ENCODE measurements at places on chromosomes 7 and 10.

GRCh38 chr7:94511718-94512117, 2.1 kb downstream of the CASD1 start:
- no peak for DNase-seq

DNA sequence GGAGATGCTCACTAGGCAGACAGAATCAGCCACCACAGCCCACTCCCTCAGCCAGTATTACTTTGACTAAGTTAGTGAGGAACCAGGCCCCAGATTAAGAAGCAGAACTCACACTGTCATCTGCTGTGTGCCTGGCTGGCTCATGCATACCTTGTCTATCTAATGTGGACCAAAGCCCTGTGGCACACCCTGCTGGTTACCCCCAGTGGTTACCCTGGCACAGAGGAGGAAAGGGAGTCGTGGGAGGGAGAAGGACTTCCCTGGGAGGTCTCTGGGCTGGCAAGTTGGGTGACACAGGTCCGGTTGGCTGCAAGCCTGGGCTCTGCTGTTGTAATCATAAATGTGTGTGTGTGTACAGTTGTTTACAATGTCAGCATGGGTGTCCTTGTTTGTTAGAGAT, 7.5 kb upstream of the SH2D4B start:
- peak; percentile 39 for DNase-seq

GRCh38 chr7:3164380-3164792, 120.7 kb upstream of the CARD11 start:
- no peak for DNase-seq

DNA sequence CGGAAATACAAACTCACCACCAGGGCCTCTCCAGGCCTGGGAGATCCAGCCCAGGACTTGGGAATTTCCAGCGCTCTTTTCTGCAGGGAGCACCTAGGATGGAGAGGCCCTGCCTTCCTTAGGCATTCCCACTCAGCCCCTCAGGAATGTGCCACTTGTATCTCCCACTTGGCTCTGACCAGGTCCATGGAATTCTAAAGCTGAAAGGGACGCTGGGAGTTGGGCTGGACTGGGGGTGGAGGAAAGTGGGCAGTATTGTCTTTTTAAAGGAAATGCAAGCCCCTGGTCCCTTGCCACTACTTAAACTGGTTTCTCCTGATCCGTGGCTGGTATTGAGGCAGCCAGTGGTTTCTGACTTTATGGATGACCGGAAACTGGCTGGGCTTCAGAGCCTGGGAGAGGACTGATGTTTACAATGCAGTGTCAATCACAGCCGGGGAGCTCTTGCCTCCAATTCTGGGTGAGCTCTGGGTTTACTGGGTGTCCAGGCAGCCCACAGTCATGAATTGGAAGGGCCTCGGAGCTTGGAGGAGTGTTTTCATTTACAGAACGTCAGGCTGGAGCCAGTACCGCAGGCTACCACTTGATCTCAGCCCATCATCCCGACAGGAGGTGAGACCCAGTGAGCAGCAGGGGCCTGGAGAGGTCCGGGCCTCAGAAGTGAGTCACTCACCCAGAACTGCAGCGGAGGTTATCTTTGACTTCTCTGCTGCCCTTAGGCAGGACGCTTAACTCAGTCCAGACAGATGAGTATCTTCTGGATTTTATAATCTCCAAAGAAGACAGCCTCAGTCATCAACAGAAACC, 27.3 kb downstream of the AGAP3 start:
- no peak for DNase-seq

DNA sequence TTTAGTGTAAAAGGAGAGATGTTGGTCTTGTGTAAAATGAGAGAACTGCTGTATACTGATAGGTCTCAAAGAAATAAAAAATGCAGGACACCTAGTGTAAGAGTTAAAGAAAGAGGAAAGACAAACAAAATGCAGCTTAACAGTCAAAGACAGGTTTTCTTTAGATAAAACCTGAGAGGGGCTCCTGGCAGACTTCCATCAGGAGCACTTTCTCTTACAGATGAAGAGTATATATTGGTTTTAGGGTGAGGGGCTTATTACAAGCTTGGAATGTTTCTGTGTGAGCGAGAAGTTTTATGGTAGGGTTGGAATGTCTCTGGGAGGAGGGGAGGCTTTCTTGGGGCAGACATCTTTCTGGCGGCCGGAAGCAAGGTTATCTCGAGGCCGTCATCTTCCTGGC, 16.2 kb downstream of the ACBD7 start:
- DNase-seq = no peak

GRCh38 chr7:48317360-48317759, 146.1 kb downstream of the ABCA13 start:
- DNase-seq = no peak

- DNase-seq = no peak
These were observed 72.3 kb downstream of the CHCHD3 start for GRCh38 chr7:133009426-133010252.

DNA sequence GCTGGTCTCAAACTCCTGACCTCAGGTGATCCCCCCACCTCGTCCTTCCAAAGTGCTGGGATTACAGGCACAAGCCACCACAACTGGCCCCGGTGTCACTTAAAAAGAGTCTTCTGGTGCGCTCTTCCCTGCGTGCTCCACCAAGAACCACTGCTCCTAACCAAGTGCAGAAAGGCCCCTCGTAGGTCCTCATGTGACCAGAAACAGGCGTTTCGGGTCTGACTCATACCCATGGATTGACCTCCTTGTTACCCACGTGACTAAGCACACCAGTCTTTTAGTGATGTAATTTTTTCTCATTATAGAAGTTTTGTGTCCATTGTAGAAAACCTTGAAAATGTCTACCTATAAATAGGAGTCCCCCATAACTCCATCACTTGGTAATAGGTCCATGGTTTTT, 13.9 kb downstream of the FKBP6 start:
- no peak for DNase-seq

GRCh38 chr10:128579280-128579865, 453.1 kb upstream of the MKI67 start:
- DNase-seq = no peak

DNA sequence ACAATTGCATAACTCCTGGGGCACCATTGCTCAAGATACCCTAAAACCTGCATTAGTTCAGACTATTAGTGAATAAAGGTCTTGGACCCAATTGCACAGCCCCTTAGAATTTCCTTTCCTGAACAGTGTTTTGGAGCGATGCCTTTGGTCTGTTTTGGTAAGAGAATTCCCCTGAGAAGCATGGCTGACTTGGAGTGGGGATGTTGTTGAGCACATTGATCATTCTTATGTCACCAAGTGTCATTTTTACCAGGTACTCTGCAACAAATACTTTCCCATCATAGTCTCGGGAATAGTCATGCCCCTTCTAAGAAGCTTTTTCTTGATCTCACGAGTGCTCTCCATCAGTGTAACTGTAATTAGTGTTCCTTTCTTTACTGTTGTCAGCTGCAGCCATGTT, 229.7 kb downstream of the GFRA1 start:
- no peak for DNase-seq

DNA sequence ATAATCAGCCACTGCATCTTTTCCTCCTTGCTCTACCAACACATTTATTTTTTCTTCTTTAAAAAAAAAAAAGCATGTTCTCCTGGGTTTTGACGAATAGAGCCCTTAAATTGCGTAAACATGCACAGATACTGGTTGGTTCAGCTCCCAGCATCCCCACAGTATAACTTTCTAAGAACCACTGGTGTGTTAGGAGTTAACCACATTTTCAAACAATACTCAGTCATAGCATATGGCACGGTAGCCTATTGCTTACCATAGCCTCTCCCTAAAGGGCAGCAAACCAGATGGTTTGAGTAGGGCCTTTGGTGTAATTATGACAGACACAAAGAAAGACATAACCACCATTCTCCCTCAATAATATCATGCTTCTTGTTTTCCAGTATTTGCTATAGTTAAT, 145.0 kb downstream of the LRRC4 start:
- no peak for DNase-seq

DNA sequence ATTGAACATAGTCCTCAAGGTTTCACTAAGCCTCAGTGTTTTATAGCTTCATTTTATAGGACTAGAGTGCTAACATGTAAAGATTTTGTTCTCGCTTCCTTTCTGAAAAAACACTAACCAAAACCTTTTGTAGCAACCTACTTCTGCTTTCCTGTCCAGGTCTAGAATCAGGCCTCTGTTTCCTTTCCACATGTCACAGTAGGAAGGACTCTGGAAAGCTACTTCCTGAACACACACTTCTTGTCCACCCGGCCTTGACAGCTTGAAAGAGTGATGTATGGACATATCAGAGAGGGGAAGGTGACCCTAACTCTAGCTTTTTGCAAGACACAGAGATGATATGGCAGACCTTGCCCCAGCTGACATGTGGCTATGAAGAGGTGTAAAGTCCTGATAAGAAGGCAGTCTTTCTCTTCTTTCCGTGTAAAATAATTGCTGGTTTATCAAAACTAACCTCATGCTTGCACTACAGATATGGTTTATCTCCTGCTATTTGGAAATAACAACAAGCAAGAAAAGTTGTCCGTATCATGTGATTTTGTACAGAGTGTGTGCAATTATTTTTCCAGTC, 175.4 kb downstream of the SKAP2 start:
- no peak for DNase-seq

- no peak for DNase-seq
These were observed 43.8 kb downstream of the DENND2A start for GRCh38 chr7:140596519-140597427.

DNA sequence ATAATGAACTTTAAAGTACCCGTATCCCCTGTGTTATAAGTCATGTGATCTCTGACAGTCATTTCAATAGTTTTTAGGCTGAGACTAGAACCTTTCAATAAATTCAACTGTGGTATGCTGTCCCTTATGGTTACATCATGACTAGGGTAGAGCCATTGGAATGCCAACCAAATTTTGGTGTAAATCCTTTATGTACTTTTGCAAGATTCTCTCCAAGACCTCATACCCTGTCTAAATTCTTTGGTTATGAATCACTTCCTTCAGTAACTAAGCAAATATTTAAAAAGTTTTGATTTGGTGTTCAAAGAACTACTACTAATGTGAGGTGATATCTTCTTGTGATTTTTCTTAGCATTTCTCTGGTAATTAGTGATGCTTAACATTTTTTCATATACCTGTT, 20.8 kb upstream of the OR6B1 start:
- no peak for DNase-seq

DNA sequence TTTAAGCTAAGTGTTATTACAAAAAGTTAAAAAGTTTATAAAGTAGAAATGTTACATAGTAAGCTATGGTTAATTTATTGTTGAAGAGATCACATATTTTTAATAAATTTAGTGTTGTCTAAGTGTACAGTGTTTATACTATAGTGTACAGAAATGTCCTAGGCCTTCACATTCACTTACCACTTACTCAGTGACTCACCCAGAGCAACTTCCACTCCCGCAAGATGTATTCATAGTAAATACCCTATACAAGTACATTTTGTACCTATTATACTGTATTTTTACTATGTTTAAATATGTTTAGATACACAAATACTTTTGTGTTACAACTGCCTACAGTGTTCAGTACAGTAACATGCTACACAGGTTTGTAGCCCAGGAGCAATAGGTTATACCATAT, 69.2 kb downstream of the DNAJC1 start:
- DNase-seq = no peak

DNA sequence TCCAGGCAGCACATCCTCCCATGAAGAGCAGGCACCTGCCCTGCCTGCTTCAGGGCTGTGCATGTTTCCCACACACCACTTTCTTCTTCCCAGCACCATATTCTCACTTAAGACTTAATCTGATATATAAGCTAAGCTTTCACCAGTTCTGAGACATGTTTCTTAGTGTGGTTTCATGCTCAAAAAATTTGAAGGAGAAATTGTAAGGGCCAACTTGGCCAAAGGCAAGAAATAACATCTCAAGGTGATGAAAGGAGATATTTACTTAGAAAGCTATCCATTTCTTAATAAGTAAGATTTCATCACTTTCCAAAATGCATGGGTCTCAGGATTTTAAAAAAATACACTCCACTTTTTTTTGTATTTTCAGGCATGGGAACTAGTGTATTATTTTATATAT, 468.1 kb upstream of the AKR1E2 start:
- DNase-seq = no peak

- DNase-seq = peak; percentile 64
These were observed 183.6 kb upstream of the NFE2L3 start for GRCh38 chr7:25968205-25968993.

DNA sequence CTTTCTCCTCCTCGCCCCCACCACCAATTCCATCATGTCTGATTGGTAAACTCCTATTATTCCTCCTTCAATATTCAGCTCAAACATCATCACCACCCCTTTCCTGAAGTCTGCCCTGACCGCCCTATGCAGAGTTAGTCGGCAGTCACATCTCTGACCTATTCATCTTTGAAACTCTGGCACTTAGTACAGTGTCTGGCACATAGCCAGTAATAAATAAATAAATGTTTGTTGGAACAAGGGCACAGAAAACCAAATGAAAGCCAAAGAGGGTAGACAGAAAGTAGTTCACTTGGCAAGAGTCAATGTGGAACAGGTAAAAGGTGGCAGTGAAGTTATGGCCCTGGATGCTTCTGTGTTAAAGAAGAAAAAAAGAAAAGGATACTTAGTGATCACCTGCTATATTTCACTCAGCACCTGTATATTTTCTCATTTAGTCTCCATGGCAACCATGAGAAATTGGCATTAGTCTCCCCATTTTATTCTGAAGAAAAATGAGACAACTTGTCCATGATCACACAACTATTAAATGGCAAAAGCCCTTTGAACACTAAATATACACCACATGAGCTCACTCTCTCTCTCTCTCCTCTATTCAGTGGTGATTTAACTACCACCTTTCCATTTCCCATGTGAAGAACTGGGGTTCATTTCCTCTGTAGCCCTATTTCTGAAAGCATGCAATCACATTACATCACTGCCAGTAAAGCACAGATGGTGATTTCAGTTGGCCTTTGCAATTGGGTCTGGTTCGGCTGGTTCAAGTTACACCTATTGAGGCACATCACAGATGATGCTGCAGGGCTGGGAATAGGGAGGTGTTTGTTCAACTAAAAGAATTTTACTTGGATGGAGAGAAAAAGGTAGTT, 25.3 kb downstream of the CHCHD3 start:
- DNase-seq = peak; percentile 22

- no peak for DNase-seq
These were observed 90.8 kb downstream of the CHN2 start for GRCh38 chr7:29285444-29285793.

- no peak for DNase-seq
These were observed 356.2 kb upstream of the NFE2L3 start for GRCh38 chr7:25795824-25796235.

GRCh38 chr7:156019776-156020565, 207.7 kb upstream of the SHH start:
- no peak for DNase-seq

DNA sequence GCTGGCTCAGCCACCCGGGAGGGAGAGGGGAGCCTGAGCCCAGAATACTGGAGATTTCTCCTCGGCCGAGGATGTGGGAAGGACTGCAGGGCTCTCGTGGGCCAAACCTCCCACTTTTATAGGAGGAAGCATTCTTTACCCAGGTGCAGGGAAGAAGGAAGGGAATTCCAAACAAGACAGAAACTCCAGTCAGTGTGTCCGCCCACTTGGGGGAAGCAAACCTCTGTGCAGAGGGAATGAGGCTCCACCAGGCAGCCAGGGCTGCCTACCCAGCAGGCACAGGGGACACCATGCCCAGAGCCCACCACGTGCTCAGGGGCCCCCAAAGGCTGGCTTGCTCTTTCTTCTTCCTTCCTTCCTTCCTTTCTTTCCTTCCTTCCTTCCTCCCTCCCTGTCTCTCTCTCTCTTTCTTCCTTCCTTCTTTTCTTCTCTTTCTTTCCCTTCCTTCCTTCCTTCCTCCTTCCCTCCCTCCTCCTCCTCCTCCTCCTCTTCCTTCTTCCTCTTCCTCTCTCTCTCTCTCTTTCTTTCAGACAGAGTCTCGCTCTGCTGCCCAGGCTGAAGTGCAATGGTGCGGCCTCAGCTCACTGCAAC, 15.4 kb upstream of the FZD9 start:
- no peak for DNase-seq

All from GM10248 (cell line).